ENCODE measurements at places on chromosomes 7 and 10.

DNA sequence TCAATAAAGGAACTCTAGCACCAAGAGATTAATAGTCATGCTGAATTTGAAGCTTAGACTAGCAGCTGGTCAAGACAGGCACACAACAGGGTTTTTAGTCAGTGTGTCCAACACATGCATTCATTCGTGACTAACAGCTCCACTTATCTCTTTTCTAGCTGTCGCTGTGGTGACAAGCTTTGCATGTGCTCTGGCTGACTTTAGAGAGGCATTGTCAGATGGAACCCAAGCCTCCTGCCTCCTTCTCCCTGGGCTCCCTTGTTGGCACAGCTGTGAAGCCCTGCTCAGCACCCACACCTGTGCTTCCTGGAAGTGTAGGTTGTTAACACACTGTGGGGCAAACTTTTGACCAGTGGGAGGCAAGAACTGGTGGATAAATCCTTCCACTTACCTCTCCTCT lies 9.8 kb upstream of the AGK start:
- no peak overlapping the region for H3K27ac ChIP-seq
- H3K4me1 ChIP-seq = no peaks in the 10 kb centered on the region
- no peaks in the 10 kb centered on the region for H3K36me3 ChIP-seq
- no peak overlapping the region for H3K4me3 ChIP-seq

DNA sequence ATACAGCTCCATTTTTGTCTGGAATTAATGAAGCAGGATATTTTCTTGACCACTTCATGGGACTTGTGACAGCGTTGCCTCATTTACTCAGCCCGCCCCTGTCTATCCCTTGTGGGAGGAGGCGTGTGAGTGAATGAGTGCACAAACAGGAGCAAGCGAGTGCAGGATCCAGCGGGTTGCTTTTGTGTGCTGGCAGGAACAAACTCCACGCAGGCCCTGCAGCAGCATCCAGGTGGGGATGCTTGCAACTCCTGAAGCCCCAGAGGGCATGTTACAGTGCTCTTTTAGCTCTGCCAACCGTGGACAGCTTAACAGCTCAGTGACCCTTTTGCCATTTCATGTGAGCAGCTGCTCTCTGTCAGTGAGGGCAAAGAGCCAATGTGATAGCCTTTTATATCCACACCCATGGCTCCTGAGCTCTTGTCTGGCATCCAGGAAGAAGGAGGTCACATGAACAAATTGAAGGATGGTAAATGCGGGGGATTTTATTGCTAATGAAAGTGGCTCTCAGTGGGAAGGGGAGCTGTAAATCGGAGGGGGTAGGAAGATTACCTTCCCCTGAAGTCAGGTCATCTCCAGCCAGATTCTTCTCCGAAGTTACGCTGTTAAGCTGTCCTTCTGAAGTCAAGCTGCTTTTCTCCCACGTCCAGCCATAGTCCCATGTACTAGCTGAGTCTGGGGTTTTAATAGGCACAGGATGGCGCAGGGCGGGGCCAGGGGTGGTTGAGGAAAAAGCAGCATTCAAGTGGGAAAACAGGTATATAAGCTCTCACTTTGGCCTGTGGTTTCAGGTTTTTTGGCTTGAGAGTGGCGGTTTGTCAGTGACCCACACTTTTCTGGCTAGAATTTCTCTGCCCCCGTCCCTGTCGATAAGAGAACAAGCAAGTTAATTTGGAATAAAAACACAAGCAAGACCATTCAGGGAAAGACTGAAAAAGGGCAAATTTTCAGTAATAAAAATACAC lies 714.7 kb upstream of the MBL2 start:
- H3K4me1 ChIP-seq = no peaks in the 10 kb centered on the region
- H3K4me3 ChIP-seq = no peak overlapping the region
- H3K27me3 ChIP-seq = no peaks in the 10 kb centered on the region
- H3K36me3 ChIP-seq = peaks cover 11% of the 10 kb centered on the region
- DNase-seq = no peak
- no peak overlapping the region for H3K27ac ChIP-seq

DNA sequence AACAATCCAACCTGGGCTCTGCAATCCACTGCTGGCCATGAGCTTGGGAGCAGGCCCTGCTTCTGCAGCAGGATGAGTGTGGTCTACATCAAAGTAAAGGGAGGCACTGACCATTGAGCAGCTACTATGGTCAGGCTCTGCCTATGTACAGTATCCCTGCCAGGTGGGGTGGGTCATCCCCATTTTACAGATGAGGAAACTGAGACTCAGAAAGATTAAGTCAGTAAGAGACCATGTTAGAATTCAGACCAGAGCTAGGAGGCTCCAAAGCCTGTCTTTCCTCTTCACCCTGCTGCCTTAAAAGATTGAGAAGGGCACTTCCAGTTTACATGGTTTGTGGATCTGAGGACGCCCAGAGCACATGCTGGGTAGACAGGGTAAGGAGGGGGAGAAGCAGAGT lies 27.1 kb upstream of the CDH23 start:
- DNase-seq = no peak
- H3K4me3 ChIP-seq = no peak overlapping the region
- H3K27me3 ChIP-seq = peaks cover 9% of the 10 kb centered on the region
- H3K27ac ChIP-seq = no peak overlapping the region
- peaks cover 5% of the 10 kb centered on the region for H3K4me1 ChIP-seq

DNA sequence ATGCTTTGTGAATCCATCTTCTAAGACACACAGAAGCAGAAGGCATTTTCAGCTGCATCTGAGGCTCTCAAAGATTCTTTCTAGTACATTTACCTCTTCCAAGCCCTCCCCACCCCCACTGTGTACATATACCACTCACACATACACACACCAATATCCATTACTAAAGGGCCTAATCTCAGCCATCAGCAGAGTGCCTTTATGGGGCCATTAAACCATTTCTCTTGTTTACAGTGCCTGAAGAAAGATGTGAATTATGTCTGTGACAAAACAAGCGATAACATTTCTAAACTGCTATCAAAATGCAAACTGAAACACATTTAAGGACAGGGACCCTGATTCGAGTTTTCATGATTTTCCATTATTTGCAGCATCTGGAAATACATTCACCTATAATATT lies 40.0 kb downstream of the ETV1 start:
- peaks cover 20% of the 10 kb centered on the region for H3K4me1 ChIP-seq
- no peaks in the 10 kb centered on the region for H3K27me3 ChIP-seq
- peaks cover 14% of the 10 kb centered on the region for H3K36me3 ChIP-seq
- H3K27ac ChIP-seq = peak overlapping the region; percentile 16
- no peak overlapping the region for H3K4me3 ChIP-seq
- DNase-seq = no peak

- no peaks in the 10 kb centered on the region for H3K4me1 ChIP-seq
- DNase-seq = no peak
- no peak overlapping the region for H3K27ac ChIP-seq
Measured at GRCh38 chr10:90125456-90126255, 424.3 kb downstream of the KIF20B start.

GRCh38 chr10:24708081-24708480 lies 15.6 kb downstream of the ARHGAP21 start:
- DNase-seq = no peak
- no peak overlapping the region for H3K4me3 ChIP-seq
- no peak overlapping the region for H3K27ac ChIP-seq
- H3K27me3 ChIP-seq = no peaks in the 10 kb centered on the region

- H3K36me3 ChIP-seq = peaks cover 14% of the 10 kb centered on the region
- no peaks in the 10 kb centered on the region for H3K27me3 ChIP-seq
- no peak overlapping the region for H3K27ac ChIP-seq
- H3K4me1 ChIP-seq = peaks cover 15% of the 10 kb centered on the region
- no peak for DNase-seq
Measured at GRCh38 chr7:2834748-2835441, 9.2 kb downstream of the GNA12 start.

GRCh38 chr7:142992427-142992826 lies 30.3 kb upstream of the KEL start:
- no peak for DNase-seq
- H3K27me3 ChIP-seq = peaks cover 4% of the 10 kb centered on the region
- H3K4me1 ChIP-seq = no peaks in the 10 kb centered on the region
- no peak overlapping the region for H3K4me3 ChIP-seq
- no peak overlapping the region for H3K27ac ChIP-seq

DNA sequence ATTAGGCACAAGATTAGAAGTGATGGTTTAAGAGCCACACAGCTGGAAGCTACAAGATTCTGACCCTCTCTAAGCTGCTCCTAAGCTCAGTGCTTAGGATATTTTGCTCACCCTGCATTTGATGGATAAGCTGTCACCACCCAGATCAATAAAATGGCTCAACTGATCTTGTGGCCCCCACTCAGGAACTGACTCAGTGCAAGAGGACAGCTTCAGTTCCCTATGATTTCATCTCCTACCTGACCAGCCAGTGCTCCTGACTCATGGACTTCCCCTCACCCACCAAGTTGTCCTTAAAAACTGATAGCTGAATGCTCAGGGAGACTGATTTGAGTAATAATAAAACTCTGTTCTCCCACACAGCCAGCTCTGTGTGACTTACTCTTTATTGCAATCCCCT lies 833.8 kb downstream of the GRID1 start:
- H3K27ac ChIP-seq = no peak overlapping the region
- no peaks in the 10 kb centered on the region for H3K4me1 ChIP-seq
- H3K27me3 ChIP-seq = no peaks in the 10 kb centered on the region
- H3K4me3 ChIP-seq = no peak overlapping the region

- H3K36me3 ChIP-seq = peaks cover 6% of the 10 kb centered on the region
- no peaks in the 10 kb centered on the region for H3K27me3 ChIP-seq
- peak overlapping the region; percentile 4 for H3K4me3 ChIP-seq
- peak overlapping the region; percentile 19 for H3K27ac ChIP-seq
Measured at GRCh38 chr7:151135866-151136843, 31.3 kb downstream of the GBX1 start.

DNA sequence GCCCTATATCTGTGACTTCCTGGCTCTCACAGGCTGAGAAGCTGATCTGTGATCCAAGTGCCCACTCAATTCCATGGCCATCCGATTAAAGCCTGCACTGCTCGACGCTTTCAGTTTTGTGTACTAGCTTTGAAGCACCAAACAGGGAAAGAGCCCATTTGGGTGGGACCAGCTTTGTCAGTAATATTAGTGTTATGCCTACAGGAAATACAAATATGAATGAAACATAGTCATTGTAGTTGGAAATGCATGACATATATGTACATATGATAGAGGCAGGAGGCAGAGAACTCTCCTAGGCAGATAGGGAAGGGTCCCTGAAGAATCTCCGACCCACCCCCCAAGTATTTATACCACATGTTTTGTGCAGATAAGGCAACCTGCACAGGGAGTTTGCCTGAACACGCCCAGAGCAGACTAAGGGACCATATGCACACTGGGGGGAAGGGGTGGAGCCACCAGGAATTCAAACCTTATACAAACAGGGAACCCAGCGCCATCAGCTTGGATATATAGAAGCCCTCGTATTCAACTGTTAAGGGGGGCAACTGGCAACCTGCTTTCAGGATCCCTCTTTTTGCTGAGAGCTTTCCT lies 653.2 kb downstream of the PARD3 start:
- no peak for DNase-seq
- no peak overlapping the region for H3K4me3 ChIP-seq
- H3K27ac ChIP-seq = no peak overlapping the region
- no peaks in the 10 kb centered on the region for H3K27me3 ChIP-seq

- H3K36me3 ChIP-seq = no peaks in the 10 kb centered on the region
- H3K4me3 ChIP-seq = no peak overlapping the region
- H3K27me3 ChIP-seq = no peaks in the 10 kb centered on the region
- peak overlapping the region; percentile 84 for H3K27ac ChIP-seq
Measured at GRCh38 chr10:33015761-33016547, 57.9 kb upstream of the ITGB1 start.

GRCh38 chr7:81394029-81394428 lies 375.8 kb downstream of the HGF start:
- H3K4me3 ChIP-seq = no peak overlapping the region
- DNase-seq = no peak
- H3K4me1 ChIP-seq = no peaks in the 10 kb centered on the region
- H3K36me3 ChIP-seq = no peaks in the 10 kb centered on the region

- no peaks in the 10 kb centered on the region for H3K36me3 ChIP-seq
- no peak for DNase-seq
- H3K27me3 ChIP-seq = no peaks in the 10 kb centered on the region
Measured at GRCh38 chr10:82289945-82290344, 415.0 kb downstream of the NRG3 start.

GRCh38 chr7:103025341-103025740 lies 49.3 kb downstream of the FBXL13 start:
- H3K4me3 ChIP-seq = no peak overlapping the region
- DNase-seq = no peak
- no peaks in the 10 kb centered on the region for H3K27me3 ChIP-seq
- H3K36me3 ChIP-seq = peaks cover 15% of the 10 kb centered on the region

DNA sequence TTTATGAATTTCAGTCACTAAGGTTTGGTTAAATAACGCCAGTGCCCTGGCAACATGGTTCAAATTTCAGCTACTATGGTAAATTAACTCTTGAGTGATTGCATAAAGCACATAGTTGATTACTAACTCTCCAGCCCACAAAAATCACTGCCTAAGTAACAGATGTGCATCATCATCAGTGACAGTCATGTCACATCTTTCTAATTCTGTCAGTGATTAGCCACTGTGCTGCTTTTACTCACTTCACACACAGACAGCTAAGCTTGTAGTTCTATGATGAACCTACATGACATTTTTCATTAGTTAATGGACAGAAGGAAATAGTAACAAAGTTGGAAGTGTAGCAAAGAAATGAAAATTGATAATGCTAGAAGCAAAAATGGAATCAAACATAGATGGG lies 108.9 kb downstream of the DNAH11 start:
- no peak for DNase-seq
- H3K27ac ChIP-seq = no peak overlapping the region
- peaks cover 11% of the 10 kb centered on the region for H3K36me3 ChIP-seq
- peaks cover 9% of the 10 kb centered on the region for H3K4me1 ChIP-seq

DNA sequence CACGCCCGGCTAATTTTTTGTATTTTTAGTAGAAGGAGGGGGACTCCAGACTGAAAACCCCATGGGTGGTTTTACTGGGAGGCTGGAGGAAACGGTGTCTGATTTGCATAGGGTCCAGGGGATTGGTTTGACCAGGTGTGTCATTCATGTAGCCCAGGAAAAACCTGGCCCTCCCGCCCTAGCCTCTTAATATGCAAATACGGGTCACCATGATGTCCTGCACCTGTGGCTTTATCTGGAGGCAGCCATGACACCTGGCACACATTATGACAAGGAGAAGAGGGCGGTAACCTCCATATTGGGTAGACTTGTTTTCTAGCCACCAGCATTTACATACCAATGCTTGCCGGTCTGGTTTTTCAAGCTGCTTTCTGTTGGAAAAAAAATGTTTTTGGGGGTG lies 68.0 kb downstream of the TRIL start:
- H3K36me3 ChIP-seq = no peaks in the 10 kb centered on the region
- no peaks in the 10 kb centered on the region for H3K4me1 ChIP-seq
- H3K27me3 ChIP-seq = no peaks in the 10 kb centered on the region
- no peak for DNase-seq

DNA sequence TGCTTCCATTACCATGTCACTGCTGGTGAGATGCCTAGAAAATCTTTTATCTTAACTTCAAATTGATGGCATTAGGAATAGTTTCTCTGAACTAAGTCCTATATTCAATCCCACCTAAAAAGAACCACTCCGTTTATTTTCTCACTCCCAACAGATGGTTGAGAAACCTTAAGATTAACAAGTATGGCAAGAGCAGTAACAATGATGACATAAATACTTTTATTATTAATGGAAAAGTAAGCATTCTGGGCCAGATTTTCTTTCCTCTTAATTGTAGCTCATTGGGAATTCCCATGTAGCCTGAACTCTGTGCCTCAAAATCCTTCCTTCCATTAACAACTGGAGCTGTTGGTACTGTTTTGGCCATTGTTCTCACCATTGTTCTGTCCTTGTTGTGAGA lies 21.1 kb upstream of the FAM13C start:
- H3K4me3 ChIP-seq = no peak overlapping the region
- no peak overlapping the region for H3K27ac ChIP-seq
- peaks cover 5% of the 10 kb centered on the region for H3K4me1 ChIP-seq
- DNase-seq = no peak
- no peaks in the 10 kb centered on the region for H3K36me3 ChIP-seq
